ELF-1 (cell line): ENCODE measurements at places on chromosomes 5 and 9.

- DNase-seq, result peak; percentile 74
Observed at GRCh38 chr9:96317335-96317980, 15.5 kb upstream of the HSD17B3 start.

DNA sequence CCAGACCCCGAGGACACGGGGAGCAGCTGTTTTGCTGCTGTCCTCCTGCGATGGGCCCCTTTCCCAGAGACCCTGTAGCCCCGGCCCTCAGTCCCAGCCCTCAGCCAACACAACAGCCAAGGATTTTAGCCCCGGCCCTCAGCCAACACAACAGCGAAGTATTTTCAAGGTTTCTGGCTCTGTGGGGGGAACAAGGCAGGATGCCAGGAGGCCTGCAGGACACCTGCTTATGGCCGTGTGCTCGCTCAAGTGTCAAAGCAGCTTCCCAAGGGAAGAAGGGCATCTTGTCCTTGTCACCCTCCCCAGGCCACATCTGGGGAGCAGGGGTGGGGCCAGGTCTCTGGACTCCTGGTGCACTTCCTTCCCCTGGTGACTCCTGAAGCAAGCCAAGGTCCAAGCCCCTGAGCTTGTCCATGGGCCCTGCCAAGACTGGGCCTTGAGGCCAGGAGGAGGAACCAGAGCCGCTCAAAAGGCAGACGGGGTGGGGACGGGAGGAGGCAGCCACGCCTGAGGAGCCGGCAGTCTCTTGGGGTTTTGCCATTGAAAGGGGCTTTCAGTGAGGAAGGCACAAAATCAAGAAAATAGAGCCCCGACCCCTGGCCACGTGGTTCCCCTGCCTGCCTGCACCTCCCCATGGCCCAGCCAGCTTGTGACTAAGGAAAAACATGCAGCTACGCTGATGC lies 10.8 kb downstream of the KCNT1 start:
- no peak for DNase-seq

GRCh38 chr9:123290764-123291163 lies 22.4 kb upstream of the STRBP start:
- DNase-seq, result no peak

- no peak for DNase-seq
Observed at GRCh38 chr5:134383980-134384697, 12.8 kb downstream of the UBE2B start.

DNA sequence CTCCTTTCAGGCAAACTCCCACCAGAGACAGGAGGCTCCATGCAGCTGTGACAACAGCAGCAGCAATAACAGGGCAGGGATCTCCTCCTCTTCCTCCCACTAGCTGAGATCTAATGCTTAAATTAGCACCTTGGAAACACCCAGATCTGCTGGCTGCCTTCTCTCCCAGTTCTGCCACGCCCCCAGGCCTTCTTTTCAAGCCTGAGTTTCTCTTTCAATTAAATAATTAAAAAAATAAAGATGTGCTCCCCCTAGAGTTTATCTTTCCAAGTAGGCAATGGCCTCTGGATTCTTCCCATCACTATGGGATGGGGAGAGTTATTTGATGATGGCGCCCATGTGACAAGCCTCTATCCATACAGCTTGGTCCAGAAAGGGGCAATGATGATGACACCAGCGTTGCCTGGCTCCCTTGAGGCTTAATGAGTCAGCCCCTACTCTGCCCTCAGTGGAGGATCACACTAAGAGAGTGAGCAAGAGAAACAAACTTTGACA lies 3.8 kb downstream of the FAM219A start:
- DNase-seq, result no peak

- no peak for DNase-seq
Observed at GRCh38 chr9:28158451-28158850, 585.2 kb upstream of the C9orf72 start.

DNA sequence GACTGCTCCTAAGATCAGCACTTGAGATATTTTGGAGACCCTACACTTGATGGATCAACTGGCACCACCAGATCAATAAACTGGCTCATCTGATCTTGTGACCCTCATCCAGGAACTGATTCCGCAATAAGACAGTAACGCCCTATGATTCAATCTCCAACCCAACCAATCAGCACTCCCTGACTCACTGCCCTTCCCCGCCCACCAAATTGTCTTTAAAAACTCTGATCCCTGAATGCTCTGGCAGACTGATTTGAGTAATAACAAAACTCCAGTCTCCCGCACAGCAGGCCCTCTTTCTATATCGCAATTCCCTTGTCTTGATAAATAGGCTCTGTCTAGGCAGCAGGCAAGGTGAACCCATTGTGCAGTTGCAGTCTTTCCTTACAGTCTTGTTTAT lies 677.0 kb downstream of the LRRC70 start:
- peak; percentile 42 for DNase-seq

- DNase-seq, result no peak
Observed at GRCh38 chr5:58366461-58366860, 93.4 kb downstream of the PLK2 start.

GRCh38 chr5:127386557-127386956 lies 96.0 kb downstream of the MEGF10 start:
- DNase-seq, result no peak

DNA sequence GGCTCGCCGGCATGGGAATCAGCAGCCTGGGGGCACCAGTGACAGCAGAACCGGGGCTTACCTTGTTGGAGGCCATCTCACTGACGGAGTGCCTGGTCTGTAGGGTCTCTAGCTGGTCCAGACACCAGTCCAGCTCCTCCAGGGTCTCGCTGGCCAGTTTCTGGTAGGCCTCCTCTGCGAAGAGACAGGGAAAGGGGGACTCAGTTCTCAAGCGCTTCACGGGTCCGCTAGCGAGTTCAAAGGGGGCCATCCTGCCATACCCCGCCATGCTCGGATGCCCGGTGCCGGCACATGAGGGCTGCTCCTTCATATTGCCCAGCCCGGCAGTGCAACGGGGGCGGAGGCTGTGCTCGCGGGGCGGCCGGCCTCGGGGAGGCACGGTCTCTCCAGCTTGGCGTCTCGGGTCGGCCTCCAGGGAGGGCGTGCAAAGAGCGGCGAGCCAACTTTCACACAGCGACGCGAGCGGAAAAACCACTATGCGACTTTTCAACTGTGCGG lies 456.0 kb downstream of the RAB3C start:
- peak; percentile 64 for DNase-seq

- DNase-seq, result no peak
Observed at GRCh38 chr5:127572930-127573329, 55.5 kb downstream of the PRRC1 start.

DNA sequence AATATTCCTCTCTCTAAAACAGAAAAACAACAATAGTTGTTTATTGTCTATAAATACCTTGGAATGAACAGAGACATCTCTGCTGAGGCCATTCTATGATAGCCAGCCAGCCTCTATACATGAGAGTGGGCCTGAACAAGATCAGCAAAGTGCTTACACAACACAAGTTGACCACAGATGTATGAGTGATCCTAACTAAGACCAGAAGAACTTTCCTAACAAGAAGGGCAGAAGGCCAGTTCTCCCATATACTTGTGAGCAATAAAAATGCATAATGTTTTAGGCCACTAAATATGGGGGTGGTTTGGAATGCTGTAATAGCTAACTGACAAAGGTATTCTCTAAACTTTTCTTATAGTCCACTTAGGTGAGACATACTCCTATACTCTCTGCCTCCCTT lies 345.7 kb downstream of the SPATA31D1 start:
- DNase-seq, result no peak

- no peak for DNase-seq
Observed at GRCh38 chr9:68843239-68843638, 138.2 kb downstream of the PIP5K1B start.

- DNase-seq, result no peak
Observed at GRCh38 chr9:113935677-113936380, 59.7 kb downstream of the ZNF618 start.

GRCh38 chr5:87277279-87277835 lies 9.7 kb downstream of the RASA1 start:
- DNase-seq, result no peak

GRCh38 chr5:14522721-14523120 lies 58.9 kb upstream of the OTULINL start:
- DNase-seq, result no peak

DNA sequence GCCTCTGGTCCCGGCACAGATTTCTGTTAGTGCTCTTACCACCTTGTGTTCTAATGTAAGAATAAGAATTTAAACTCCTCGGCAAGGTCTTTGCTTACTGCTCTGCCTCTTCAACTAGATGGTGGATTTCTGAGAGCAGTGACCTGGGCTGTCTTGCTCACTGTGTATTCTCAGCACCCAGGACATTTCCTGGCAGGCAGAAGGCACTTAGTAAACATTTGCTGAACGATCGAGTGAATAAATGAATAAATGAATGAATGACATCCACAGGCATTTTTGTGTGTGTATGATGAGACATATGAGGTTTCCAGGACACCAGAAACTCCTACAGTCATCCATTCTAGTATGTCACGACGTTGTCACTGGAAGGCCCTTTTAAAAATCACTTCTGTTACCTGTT lies 143.2 kb downstream of the BOD1 start:
- no peak for DNase-seq

DNA sequence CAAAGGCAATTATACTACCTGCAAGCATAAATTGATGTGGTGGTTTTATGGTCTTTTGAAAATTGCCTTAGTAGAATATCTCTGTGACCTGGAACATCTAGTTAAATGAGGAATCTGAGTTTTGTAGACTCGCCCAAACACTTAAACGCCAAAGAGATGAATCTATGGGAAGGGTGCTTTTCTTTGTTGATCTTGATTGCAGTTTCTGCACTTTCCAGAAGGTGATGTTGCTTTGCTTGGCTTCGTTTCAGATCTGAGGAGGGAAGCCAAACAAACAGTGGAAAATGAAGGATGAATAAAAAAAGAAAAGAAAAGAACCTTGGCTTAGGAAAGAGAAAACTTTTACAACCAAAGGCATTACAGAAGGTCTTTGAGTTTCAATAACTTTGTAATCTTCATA lies 1021.2 kb downstream of the NR2F1-AS1 start:
- DNase-seq, result no peak

DNA sequence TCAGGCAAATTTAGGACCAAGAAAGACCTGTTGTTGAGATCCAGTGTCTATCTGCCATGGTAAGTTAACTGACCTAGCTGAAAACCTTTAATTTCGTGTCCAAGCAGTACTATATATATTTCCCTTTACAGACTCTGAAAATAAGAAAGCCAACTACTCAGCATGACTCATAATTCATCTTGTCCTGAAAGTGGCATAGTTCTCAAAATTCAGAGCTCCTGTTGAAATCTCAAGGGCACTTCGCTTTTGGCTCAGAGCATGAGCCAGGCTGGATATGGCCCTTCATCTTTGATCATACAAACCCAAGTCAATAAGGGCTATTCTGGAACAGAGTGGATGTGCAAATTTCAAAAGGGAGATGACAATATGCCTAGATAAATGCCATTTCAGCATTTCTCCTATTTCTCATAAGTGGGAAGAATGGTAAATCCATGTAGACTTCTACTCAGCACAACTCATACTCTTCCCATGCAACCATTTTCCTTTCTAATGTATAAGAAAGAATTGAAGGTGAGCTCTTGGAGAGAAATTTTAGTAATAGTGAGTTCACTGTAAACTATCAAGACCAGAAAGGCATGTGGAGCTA lies 567.9 kb upstream of the DAB2 start:
- no peak for DNase-seq

- no peak for DNase-seq
Observed at GRCh38 chr5:148910686-148911361, 84.4 kb downstream of the ADRB2 start.

DNA sequence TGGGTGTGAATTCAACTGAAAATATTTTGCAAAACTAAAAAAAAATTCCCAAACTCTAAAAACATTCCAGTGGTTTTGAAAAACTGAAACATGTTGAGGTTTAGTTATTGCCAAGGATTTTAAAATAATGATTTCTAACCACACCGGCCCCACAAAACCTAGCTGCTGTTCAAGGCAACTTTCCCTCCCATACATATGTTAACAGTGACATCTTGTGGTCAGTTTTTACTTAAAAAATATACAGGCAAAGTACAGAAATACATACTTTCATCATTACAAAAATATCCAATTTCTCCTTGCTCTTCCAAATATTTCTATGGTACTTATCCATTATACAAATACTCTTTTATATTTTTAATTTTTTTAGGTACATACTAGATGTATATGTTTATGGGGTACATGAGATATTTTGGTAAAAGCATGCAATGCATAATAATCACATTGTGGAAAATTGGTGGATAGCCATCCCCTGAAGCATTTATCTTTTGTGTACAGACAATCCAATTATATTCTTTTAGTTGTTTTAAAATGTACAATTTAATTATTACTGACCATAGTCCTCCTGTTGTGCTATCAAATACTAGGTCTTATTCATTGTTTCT lies 34.4 kb upstream of the MRPS30 start:
- peak; percentile 11 for DNase-seq

- DNase-seq, result no peak
Observed at GRCh38 chr5:177271113-177271512, 32.4 kb downstream of the RAB24 start.

GRCh38 chr5:150665044-150665443 lies 4.0 kb downstream of the MYOZ3 start:
- DNase-seq, result no peak

DNA sequence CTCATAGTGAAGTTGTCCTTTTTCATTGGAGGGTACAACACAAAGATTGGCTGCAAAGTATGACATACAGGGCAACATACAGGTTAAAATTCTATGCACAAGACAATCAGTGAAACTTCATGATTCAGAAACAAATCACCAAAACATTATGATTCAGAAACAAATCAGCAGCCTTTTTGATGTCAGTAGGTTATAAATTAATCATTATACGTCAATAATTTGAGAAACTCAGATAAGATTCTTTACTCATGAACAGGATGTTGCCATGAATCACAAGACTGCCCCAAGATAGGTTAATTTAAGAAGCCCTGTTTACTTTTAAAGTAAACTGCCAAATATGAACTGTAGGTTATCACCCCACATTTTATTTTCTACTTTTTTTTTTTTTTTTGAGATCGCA lies 62.2 kb upstream of the IL33 start:
- no peak for DNase-seq

GRCh38 chr9:95935861-95936578 lies 60.5 kb downstream of the ERCC6L2 start:
- no peak for DNase-seq

DNA sequence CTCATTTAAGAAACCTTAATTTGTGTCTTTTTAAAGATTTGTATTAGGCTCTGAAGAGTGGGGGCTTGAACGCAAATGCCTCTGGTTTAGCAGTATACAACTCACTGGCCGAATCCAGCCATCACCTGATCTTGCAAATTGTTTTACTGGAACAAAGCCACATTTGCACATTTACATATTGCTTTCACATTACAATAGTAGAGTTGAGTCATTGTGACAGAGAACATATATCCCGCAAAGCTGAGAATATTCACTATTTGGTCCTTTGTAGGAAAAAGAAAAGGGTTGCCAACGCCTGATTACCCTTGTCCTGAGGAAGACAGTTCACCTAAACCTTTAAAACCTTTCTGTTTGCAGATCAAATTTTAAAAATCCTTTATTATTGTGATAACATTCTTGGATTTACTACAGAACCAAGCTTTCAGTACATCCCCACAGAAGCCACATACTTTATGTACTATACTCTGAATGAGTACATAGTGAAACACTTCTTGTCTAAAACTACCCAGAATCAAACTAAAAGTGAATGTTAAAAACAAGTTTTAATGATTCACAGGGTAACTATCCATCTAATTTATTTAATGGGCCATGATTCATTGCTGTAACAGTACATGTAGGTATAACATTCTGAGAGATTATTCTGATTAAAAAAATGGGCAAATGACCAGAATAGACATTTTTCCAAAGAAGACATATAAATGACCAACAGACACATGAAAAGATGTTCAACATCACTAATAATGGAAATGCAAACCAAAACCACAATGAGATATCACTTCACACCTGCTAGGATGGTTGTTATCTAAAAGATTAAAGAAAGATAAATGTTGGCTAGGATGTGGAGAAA lies 161.0 kb downstream of the SLC25A46 start:
- DNase-seq, result no peak
